ENCODE measurements at places on chromosomes 3 and 15.

- DNase-seq: no peak
These were observed 56.2 kb downstream of the TFG start for GRCh38 chr3:100765437-100765975.

GRCh38 chr3:25801786-25802185, 11.9 kb downstream of the OXSM start:
- DNase-seq: no peak

GRCh38 chr3:130558366-130558765, 41.4 kb downstream of the COL6A6 start:
- no peak for DNase-seq

- DNase-seq: no peak
These were observed 60.8 kb downstream of the RYK start for GRCh38 chr3:134189849-134190248.

- DNase-seq: no peak
These were observed 82.2 kb downstream of the ITPR1 start for GRCh38 chr3:4575381-4575780.

GRCh38 chr3:18853269-18853668, 295.0 kb upstream of the KCNH8 start:
- no peak for DNase-seq

DNA sequence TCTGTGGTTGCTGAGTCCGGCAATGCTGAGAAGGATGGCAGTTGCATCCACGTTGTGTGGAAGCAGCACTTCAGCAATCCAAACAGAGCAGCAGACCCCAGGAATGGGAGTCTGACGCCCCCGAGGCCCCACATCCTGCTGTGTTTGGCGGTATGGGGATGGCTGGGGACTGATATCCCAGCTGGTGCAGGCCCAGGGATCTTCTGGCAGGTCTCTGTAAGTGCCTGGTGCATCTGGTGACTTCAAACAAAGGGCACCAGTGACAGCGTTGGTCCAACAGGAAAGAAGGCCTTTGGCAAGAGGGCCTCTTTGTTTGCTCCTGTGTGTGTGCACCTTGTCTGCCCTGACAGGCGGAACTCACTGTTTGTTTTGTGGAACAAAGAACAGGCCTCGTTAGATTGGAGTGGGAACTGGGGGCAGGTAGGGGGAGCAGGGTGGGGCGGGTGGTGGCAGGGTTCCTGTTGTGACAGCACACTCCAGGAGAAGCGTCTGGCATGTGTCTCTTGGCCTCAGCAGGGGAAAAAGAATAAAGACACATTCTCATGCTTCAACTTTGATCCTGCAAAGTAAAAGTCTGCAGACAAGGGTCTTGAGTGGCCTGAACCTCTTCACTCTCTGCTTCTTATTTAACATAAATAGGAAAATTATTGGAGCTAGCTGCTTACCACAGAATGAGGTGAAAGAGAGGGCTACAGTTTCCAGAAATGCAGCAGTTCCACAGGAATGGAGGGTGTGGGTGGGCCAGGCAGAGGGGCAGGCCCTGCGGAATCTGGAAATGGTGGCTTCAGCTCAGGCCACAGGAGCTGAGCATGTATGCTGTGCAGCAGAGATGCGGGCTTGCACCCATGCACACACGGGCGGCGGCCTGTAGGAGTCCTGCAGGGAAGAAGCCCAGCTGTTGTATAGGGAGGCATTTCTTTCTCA, 94.5 kb upstream of the MYZAP start:
- no peak for DNase-seq

- no peak for DNase-seq
These were observed 215.3 kb upstream of the CGNL1 start for GRCh38 chr15:57160823-57161560.

DNA sequence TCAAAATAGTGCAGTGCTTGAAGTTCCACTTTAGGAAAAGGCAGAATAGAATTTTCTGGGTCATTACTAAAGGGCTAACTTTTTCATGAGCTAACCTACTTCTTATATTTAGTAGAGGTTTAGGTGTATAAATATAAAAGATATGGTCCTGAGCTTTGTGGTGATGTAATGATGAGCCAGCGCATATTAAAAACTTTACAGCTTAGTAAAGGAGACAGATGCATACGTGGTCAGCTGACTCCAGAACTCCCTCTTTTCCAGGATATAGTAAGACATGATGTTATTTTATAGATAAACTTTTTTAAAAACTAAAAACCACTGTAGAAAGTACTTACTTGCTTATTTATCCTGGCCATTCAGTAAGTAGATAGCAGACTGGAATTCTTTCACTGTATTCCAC, 895.0 kb downstream of the CADM2 start:
- DNase-seq: no peak

- DNase-seq: no peak
These were observed 1131.4 kb downstream of the IGSF11 start for GRCh38 chr3:117903226-117903625.

All from activated naive CD4-positive, alpha-beta T cell (primary cell).